AG09319 (cell line): ENCODE measurements at places on chromosomes 1 and 21.

DNA sequence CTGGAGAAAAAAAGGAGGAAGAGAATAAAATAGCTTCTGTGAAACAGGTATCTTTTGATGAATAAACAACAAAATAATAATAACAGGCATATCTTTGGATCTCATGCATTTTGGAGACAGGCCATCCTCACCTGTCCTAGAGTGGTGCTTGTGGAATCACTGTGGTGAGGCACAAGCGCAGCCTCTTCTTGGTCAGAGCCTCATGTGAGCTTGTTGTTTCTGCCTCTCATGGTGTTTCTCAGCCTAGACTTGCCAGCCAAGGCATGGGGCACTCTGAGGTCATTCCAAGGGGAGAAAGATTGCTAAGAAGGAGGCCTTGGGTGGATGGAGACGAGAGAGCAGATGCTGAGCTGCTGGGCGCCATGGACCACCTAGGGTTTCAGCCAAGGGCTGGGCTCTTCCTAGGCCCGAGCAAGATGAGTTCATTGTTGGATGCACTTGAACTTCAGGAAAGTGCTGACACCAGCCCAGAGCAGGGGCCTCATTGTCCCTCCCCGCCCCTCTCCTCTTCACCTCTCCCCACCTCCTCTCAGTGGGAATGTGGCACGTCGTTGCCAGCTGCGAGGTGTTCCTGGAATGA lies 49.5 kb downstream of the ATP5PO start:
- DNase-seq = no peak

- no peak for DNase-seq
Observed at GRCh38 chr1:56993475-56993874, 27.7 kb upstream of the C8B start.

DNA sequence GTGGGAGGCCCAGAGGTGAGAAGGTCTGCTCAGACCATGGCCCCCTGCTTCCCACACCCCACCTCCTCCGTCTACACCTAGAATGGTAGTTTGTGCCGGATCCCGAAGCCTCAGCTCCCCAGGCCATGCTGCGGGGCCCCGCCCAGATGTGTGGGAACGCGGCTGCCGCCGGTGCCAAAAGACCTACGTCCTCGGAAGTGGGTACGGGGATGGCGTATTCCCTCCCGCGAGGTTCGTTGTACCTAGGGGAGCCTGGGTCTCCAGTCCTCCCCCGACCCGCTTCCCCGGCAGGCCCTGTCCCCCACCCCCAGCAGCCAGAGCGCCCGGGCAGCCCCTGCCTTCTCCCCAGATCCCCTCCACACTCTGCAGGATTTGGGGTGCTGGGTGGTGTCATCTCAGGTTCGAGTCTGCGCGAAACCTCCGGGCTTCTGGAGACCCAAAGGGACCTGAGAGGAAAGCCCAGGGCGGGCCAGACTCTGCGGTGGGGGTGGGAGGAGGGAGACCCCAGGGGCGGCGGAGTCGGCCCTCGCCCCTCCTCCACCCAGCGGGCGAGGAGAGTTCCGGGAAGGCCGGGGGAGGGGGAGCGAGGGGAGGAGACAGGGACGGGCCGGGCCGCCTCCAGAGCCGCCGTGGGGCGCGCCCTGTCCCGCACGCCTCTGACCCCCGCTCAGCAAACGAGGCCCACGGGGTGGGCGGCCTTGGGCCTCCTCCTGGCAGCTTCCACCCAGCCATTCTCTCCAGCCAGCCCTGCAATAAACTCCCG lies 6.2 kb upstream of the PRDM16 start:
- no peak for DNase-seq

GRCh38 chr1:159296706-159297375 lies 5.3 kb upstream of the FCER1A start:
- DNase-seq = no peak

- DNase-seq = no peak
Observed at GRCh38 chr1:211133393-211133835, 534 bp downstream of the KCNH1 start.

GRCh38 chr1:208179263-208179816 lies 64.8 kb downstream of the PLXNA2 start:
- DNase-seq = no peak

- no peak for DNase-seq
Observed at GRCh38 chr1:86541859-86542258, 5.0 kb upstream of the CLCA4 start.

- no peak for DNase-seq
Observed at GRCh38 chr1:232587141-232588008, 42.6 kb downstream of the SIPA1L2 start.

GRCh38 chr1:47934243-47934805 lies 62.9 kb downstream of the TRABD2B start:
- peak; percentile 59 for DNase-seq

DNA sequence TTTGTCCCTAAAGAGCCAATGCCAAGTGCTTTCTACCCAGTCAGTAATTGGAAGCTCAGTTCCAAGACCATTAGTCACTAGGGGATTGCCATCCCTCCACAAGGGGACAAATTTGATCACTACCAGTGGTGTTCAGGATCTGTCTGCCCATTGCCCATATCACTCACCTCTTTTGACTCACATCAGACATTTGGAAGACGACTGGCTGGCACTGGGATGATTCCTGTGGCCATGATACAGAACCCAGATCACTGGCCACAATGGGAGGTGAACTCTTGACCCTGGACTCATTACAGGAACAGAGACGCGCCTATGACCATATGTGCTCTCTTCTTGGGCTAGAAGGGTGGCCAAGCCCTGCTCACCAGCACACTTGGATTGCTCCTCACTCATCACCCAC lies 71.0 kb downstream of the COLGALT2 start:
- DNase-seq = no peak

DNA sequence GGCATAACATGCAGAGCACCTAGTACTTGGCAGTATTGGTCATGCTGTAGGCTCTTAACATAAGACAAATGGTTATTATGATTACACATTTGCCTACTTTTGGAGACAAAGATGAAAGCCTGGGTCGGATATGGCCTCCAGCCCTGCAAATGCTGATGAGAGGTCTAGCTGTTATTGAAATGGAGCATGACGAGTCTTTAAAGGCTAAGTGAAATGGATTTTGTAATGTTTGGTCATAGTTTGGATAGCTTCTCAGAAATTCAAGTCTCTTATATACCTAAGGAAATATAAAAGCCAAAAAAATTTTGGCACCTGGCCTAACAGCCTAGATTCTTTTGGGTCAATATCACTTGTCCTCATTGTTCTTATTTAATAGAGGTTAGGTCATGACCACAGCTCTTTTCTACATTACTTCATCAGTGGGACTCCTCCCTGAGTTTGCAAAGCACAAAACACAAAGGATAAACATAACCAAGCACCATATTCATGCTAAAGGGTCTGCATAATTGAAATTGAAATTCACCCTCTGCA lies 69.2 kb upstream of the WLS start:
- peak; percentile 42 for DNase-seq

- no peak for DNase-seq
Observed at GRCh38 chr1:63969441-63969901, 195.7 kb downstream of the ROR1 start.

DNA sequence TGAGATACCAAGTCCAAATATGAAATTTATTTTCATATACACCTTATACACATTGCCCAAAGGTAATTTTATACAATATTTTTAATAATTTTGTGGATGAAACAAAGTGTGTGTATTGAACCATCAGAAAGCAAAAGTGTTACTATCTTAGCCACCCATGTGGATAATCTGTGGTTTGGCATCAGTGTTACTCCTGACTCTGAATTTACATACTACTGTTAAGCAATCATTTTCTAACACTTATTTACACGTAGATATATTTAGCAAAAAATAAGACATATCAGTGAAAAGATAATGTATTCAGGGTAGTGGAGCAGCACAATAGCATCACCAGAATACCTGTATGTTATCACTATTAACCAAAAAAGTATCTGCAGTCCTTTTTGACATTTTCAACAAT lies 23.8 kb downstream of the DENND2D start:
- no peak for DNase-seq

DNA sequence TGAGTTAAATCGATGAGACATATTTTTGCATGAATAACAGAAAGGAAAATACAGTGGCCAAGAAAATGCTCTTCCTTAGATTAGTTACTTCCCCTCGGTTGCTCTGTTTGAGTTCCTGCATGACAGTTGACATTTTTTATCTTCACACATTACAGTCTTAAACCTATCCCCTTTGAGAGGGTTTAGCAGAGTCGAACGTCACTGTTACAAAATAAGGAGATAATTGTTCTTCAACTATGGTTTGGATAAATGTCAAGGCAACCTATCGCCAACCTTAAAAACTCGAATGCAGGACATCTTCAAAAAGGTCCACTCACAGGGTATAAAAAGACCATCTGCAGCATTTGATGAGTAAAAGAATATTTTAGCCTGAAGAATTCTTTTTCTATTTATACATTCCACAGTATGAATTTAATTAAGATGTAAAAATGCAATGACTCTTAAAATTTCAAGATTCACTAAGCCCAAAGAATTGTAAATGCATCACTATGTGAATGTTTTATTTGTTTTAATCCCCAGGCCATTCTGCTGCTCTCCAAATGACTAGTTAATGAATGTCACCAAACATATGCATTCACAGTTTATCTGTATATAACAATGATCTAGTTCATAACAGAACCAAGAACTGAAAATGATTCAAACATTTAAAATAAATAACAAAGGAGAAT lies 68.9 kb upstream of the COL11A1 start:
- DNase-seq = no peak

DNA sequence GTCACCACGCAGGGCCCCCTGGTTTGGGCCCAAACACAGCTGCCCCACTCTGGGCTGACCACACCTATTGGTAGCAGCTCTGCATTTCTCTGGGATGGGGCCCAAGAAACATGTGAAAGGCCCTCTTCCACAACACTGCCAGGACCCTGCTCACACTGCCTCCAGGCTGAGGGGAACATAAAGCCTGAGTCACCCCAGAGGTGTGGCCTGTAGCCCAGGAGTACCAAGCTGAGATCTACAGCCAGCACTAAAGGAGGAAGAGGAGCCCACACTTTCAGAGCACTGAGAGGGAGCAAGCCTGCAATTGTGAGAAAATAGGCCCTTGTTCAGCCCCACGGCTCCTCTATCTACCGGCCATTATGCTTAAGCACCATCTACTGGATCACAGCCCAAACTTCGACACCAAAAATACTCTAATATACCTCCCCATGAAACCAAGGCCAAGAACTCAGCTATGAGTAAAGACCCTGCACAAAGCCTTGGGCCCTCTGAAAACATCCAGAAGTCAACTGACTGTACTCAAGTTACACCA lies 14.4 kb upstream of the OR2T10 start:
- DNase-seq = no peak

DNA sequence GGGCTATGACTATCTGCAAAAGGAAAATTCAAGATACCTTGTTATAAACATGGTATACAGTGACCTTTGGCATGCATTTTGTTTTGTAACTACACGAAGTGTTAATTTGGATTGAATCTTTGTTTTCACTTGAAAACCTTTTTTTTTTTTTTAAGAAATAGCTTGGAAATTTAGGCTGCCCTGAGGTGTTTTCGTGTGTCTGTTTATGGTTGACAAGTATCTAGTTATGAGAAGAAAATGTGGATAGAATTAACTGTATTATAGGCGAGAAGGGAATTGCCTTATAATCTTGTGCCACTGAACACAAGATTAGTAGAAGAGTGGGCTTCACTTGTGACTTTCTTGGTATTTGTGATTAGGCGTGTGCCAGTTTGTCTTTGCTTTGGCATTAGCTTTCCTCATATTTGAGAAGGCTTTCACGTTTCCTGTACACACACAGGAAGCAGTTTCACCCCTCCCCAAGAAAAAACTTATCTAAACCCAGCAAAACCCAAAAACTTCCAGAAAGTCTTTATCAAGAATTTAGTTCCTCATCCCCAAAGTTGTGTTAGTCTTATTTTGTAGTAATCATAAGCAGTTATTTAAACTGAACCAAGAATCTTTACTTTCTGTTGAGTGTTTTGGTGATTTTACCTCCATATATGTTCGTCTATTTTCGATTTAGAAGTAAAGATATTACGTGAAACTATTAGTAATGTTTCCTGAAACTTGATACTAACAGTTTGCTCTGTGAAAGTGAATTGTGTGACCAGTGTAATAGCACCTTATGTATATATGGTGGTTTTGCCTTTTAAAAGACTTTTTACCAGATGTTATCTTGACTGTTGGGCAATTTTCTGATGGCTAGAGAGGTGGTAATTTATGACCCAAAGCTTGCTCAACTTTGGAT lies 3.8 kb downstream of the DYRK1A start:
- no peak for DNase-seq

GRCh38 chr1:71193153-71193552 lies 112.3 kb upstream of the ZRANB2 start:
- DNase-seq = no peak

GRCh38 chr1:16112596-16113555 lies 39.4 kb upstream of the FAM131C start:
- no peak for DNase-seq

DNA sequence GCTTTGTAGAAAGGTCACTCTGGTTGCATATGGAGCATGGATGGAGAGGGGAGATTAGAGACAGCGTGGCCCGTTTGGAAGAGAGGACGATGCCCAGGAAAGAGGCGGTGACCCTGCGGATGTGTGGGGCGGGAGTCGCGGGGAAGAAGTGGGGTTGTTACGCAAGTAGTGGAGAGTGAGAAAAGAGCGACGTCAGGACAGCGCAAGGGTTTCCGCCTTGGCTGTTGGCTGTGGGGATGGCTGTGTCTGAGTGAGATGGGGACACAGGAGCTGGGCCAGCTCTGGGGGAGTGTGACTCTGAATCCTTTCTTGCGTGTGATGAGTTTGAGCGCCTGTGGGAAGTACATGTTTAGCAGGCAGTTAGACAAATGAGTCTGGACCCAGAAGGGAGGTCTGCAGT lies 3.8 kb downstream of the B4GALT2 start:
- no peak for DNase-seq

- DNase-seq = no peak
Observed at GRCh38 chr1:234963180-234963903, 165.3 kb downstream of the TOMM20 start.

- no peak for DNase-seq
Observed at GRCh38 chr1:177933881-177934280, 36.0 kb downstream of the SEC16B start.

DNA sequence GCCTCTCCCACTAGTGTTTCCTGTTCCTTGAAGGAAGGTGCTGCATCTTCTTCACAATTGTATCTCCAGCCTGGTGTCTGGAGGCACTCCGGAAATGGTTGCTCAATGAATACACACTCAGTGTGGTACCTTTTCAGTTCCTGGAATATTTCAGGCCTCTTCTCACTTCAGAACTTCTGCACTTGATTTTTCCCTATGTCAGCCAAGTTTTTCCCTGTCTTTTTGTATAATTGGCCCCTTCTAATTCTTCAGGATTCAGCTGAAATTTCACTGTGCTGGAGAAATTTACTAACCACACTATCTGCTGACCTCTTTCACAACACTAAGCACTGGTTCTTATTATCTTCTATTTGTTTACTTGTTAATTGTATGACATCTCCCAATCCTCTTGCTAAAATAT lies 61.2 kb upstream of the MAP10 start:
- DNase-seq = no peak

GRCh38 chr1:230861489-230861888 lies 6.8 kb downstream of the C1orf198 start:
- no peak for DNase-seq
